COR-L47 (cell line): ENCODE measurements at places on chromosomes 1 and 21.

- no peak for DNase-seq
These were observed at the start of gene SLC6A9 for GRCh38 chr1:44031252-44032169. TSS of gene SLC6A9 (minus strand) at chr1:44031462. CDS start at chr1:44024277, 7,185 bp downstream.

DNA sequence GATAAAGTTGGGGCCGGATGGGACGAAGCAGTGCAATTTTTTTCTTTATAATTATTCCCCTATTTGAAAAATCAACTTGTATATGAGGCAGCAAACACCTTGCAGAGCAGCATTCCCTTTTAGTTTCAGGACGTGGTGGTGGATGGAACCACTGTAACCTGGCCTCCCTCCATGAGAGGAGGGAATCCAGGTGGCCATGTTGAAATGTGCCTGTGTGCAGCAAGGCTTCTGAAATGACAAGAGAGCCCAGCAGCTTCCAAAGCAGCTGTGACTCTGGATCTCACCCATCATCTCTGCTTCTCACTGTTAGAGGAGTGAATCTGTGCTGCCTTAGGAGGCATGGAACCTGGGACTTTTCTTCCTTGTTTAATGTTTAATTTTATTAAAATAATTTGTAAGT, 42.3 kb downstream of the NFIA start:
- no peak for DNase-seq

GRCh38 chr1:182855911-182856310, 16.8 kb downstream of the DHX9 start:
- DNase-seq = no peak

DNA sequence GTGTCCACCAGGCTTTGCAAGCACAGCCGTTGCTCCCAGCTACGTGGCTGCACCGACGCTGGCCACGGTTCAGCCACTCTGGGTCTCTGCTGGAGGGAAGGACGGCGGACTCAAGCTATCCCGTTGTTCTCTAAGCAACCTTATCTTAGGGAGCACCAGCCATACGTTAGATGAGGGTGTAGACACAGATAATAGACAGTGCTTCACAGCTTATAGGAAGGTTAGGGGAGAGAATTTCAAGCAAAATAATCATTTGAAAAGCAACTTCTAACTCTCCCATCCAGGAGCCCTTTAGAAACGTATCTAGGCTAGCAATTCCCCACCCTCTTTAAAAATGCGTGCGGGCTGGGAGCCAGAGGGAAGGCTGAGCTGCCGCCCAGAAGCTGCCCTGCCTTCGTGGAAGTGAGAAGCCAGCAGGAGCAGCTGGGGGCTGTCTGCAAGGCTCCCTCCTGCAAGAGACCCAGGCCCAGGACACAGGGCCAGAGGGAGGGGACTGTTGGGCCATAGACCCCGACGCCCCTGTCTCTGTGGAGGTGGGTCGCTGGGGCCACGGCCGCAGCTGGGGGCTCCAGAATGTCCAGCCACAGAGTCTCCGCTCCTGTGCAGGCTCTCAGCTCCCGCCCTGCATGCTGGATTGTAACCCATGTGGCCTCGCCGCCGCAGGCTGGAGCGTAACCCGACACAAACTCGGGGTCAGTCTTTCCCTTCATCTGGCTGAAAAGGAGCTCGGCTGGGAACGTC, 31.2 kb upstream of the COL6A2 start:
- no peak for DNase-seq

- no peak for DNase-seq
These were observed 154.2 kb downstream of the CNIH3 start for GRCh38 chr1:224770336-224770693.

GRCh38 chr1:5936621-5937372, 55.4 kb downstream of the NPHP4 start:
- no peak for DNase-seq

- peak; percentile 39 for DNase-seq
These were observed 71.5 kb downstream of the SIK1 start for GRCh38 chr21:43355266-43355924.

DNA sequence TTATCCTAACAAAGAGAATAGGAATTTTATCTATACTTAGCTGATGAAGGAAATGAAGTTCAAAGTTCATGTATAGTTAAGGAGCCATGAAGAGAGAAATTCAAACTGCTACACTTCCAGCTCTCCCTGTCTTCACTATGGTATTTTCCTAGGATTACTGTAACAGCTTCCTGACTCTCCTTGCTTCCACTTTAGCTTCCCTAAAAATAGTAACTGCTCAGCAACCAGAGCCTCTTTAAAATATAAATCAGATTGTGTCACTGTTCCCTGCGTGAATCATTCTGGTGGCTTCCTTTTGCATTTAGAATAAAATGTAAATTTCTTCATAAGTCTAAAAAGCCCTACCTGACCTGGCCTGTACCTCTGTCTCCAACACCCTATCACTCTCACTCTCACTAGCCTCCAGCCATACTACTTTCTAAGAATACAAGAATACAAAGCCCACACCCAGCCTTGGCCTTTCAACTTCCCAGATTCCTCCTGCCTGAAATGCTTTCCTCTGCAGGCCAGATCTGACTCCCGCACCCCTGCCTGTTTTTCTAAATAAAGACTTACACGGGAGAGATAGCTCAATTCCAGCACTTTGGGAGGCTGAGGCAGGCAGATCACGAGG, 30.5 kb downstream of the OR10J1 start:
- DNase-seq = no peak

DNA sequence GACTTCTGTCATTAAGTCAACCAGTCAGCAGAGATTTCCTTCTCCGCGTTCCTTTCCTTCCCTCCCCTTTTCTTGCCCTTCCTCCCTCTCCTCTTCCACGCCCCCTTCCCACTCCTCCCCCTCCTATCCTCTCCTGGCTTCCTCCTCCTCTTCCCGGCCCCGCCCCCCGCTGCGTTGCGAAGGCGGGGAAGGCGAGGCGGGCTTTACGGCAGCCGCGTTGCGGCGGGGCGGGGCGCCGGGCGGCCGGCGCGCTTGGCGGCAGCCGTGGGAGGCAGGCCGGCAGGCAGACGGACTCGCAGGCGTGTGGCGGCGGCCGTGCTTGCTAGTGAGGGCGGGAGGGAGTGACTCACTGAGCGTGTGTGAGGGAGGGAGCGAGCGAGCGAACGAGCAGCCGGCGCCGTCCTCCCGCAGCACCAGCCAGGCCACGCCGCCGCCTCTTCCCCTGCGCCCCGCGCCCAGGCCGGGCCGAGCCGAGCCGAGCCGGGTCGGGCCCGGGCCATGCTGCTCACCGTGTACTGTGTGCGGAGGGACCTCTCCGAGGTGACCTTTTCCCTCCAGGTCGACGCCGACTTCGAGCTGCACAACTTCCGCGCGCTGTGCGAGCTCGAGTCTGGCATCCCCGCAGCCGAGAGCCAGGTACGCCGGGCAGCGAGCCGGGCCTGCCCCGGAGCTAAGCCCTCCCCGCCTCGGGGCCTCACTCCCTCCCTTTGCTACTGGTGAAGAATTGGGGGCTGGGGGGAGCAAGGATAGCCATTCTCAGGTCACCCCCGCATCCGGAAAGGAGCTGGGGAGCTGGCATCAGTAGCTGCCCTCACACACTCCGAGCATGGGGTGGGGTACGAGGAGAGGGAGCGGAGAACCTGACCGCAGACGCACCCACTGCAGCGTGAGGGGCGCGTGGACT, at the start of gene DDI2:
Gene DDI2 (plus strand): TSS at position 286 of the 904 bp plus-strand sequence. CDS start 213 bp downstream, at position 499.
- DNase-seq = peak; percentile 93

- no peak for DNase-seq
These were observed 65.3 kb downstream of the TENT5C start for GRCh38 chr1:117670976-117671780.

- no peak for DNase-seq
These were observed 178.7 kb downstream of the MRPL39 start for GRCh38 chr21:25428537-25428936.

DNA sequence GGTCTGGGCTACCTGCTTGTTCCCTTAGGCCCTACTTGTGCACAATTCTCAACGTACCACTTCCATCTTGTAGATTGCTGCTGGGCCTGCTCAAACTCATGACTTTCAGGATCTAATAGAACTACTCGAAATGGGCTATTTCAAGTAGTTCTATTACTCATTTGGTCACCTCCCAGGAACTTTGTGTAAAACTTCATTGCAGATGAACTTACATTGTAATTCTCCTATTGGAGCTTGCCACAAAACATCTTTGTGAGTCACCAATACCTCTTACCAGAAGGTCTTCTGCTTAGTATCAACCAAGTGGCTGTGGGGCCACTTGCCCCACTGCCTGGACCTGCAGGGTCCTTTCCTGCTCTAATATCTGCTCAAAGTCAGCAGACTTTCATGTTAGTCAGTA, 10.7 kb upstream of the MYOCOS start:
- no peak for DNase-seq

GRCh38 chr21:32687643-32688345, 40.0 kb downstream of the SYNJ1 start:
- no peak for DNase-seq

- DNase-seq = no peak
These were observed 107.3 kb upstream of the PALMD start for GRCh38 chr1:99538618-99538956.

GRCh38 chr1:224434691-224435317, at the start of gene WDR26:
TSS of gene WDR26 (minus strand) at chr1:224434797.
- peak; percentile 67 for DNase-seq

DNA sequence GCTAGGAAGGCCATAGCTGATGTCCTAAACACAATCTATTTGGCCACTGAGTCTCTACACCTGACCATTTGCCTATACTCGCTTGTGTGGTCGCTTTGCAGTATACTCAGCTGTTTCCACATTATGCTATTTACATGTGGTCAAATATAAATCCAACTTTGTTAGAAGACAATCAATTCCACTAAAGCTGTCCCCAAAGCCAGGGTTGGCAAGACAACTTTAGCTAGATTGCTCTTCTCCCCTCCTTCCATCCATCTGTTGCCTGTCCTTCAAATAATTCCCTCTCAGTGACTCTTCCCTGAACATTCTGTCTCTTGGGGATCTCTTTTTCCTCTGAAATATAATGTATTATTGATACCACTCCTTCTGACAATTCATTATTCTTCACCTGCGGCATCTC, 30.1 kb downstream of the AVPR1B start:
- DNase-seq = no peak

- no peak for DNase-seq
These were observed 170.4 kb downstream of the VAV3 start for GRCh38 chr1:107794571-107794970.

GRCh38 chr1:107175102-107175909, 34.5 kb downstream of the NTNG1 start:
- peak; percentile 82 for DNase-seq

DNA sequence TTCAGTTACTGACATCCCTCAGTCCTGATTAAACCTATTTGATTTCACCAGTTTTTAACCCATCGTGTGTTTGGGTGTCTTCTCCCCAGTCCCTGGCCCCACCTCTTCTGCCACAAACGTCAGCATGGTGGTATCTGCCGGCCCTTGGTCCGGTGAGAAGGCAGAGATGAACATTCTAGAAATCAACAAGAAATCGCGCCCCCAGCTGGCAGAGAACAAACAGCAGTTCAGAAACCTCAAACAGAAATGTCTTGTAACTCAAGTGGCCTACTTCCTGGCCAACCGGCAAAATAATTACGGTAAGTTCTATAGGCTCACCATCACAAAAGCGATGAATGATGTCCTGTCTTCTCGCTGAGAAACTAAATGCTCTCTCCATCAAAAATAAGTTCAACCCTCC, 28.7 kb downstream of the NBPF3 start:
- no peak for DNase-seq

DNA sequence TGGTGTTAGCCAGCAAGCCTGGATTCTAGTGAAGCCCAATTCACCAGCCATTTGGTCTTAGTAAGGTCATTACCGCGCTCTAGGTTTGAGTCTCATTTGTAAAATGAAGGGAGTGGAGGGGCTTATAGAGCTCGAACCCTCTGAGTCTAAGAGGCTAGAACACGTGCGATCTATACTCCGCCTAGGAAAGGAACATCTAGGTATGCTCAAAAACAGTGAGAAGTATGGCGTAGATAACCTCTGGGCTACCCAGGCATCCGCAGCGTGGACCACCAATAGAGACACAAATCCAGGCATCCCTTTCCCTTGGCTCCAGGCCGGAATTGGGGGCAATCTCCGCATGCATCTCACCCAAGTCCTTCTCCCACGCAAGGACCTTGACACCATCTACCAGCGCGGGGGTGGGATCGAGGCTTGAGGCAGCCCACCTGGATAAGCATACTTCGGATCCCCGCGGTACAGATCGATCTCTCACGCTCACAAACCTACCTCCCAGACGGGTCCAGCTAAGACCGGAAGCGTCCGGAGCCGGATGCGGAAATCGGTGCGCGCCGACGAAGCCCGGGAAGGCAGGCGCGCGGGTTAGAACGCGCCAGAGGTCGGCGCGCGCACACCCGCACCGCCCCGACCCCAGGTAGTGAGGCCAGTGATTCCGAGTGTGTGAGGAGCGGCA, at the start of gene METTL25B:
Gene METTL25B (plus strand): TSS at position 544 of the 673 bp plus-strand sequence. CDS start 636 bp downstream, outside the sequence.
- DNase-seq = peak; percentile 82

DNA sequence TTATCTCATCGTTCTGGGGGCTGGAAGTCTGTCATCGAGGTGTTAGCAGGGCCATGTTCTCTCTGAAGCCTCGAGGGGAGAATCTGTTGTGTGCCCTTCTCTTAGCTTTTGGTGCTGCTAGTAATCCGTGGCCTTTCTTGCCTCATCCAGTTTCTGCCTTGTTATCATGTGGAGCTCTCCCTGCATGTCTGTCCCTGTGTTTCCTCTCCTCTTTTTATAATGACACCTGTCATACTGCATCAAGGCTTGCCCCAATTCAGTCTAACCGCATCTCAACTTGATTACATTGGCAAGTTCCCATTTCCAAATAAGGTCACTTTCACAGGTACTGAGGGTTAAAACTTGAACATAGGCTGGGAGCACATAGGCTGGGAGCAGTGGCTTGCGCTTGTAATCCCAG, 82.6 kb upstream of the CNIH3 start:
- no peak for DNase-seq

GRCh38 chr1:54312796-54313316, 93.3 kb downstream of the SSBP3 start:
- DNase-seq = peak; percentile 56

DNA sequence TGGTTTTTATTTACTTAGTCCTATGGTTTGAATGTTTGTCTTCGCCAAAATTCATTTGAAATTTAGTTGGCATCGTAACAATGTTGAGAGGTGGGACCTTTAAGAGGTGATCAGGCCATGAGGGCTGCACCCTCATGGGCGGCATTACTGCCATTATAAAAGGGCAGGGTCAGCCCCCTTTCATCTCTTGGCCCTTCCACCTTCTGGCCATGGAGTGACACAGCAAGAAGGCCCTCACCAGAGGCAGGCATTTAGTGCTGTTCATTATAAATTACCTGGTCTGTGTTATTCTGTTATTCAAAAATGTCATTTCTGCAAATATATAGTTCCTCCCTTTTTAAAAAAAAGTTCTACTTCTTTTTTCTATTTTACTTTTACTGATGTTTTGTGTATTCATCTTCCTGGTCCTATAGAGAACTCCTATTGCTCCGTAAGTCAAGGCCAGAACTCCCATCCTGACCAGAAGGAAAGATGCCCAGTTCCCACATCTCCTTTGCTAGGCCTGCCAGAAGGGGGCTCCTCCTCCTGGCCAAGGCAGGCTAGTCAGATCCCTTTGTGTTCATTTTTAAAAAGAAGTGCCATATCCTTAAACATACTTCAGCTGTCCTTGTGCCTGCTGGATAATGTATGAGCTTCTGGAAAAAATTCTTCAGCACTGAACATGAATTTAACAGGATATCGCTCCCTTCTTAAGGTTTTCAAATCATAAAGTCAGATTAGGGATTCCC, 10.0 kb upstream of the LBR start:
- no peak for DNase-seq
